CD4-positive, alpha-beta T cell treated with Interleukin-15 for 4 hours (primary cell): ENCODE measurements at places on chromosomes 4 and X.

- no peak for DNase-seq
Measured at GRCh38 chr4:156961196-156962057, 10.2 kb downstream of the PDGFC start.

GRCh38 chr4:136412708-136413107, 1119.6 kb downstream of the PCDH18 start:
- no peak for DNase-seq

- no peak for DNase-seq
Measured at GRCh38 chrX:110180928-110181310, 137.0 kb downstream of the AMMECR1 start.

DNA sequence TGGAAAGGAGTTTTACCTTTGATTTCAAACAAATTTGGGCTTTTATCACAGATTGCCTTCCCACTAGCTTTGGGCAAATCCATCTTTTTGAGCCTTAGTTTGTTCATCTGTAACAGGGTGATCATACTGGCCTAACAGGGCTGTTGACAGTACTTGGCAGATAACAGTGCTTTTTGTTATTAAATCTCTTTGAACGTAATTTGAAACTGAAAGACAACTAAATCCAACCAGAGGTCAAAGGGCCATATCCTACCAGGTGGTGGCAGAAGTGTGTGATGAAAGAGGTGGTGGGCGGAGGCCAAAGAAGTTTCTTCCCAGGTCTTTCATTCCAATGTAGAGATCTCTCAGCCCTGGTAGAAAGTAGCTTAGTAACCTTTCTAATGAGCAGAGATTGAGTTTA, 35.2 kb upstream of the TADA2B start:
- no peak for DNase-seq
